Activated T-helper 17 cell treated with anti-CD3 and anti-CD28 coated beads, Interleukin-2, amount 50 U/mL, for 72 hours (primary cell): ENCODE measurements at places on chromosomes 6 and 20.

- ATAC-seq: no peak
Observed at GRCh38 chr6:106079961-106080762, 6.0 kb upstream of the PRDM1 start.

GRCh38 chr20:23009636-23010035 is 25.5 kb upstream of the SSTR4 start:
- no peak for ATAC-seq

DNA sequence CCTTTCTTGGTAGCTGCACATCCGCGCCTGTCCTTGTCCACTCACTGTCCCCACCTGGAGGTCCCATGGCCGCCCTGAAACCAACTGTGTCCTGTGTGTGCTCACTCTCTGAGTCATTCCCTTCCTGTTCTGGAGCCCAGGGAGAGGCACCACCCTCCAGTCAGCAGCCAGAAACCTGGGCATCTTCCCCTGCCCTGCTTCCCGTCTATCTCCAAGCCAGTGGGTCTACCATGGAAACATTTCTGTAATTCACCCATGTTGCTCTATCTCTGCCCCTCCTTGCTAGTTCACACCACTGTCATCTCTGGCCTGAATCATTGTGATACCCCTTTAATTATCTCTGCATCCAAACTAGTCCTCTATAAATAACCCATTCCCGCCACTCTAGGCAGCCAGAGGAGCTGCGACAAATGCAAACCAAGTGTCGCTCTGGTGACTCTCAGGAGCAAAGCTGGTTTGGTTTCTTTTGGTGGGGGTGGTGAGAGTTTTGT is 28.8 kb upstream of the SYNJ2 start:
- ATAC-seq: no peak

GRCh38 chr20:25083141-25083772 is 1.3 kb upstream of the VSX1 start:
- no peak for ATAC-seq

DNA sequence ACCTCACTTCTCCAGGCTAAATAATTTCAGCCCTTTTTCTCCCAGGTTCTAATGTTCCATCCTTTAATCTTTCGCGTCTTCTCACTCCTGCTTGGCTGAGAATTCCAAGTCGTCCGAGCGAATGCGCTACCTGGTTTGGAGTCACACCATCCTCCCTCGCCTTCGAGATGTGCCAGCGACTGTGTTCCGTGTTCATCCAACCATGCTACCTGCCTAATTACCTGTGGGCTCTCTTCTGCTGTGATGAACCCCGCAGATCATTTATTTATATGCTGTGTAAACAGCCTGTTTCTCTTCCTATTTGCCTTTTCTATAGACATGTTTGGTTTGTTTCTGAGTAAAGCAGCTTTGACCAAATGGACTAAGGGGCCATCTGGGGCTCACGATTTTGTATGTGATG is 83.5 kb upstream of the TMEM181 start:
- no peak for ATAC-seq

- no peak for ATAC-seq
Observed at GRCh38 chr6:98929498-98930060, 18.2 kb downstream of the FBXL4 start.
